Heart left ventricle (tissue), 16 donors: ENCODE measurements at places on chromosomes 3 and 15. TPM values are rescaled to one million over a fixed set of nuclear protein-coding genes. Genes with fewer than 3 reads are reported as not detected.

The CADM2 gene
- polyA plus RNA-seq = 0.19 TPM

The DHX36 gene
- polyA plus RNA-seq = 20.4 TPM

The APPL1 gene
- 13.2 TPM for polyA plus RNA-seq

The CPLX3 gene
- 0.06 TPM for polyA plus RNA-seq

The ZBED2 gene
- not detected for polyA plus RNA-seq

The SSUH2 gene
- 0.33 TPM for polyA plus RNA-seq

The GOLGA8T gene
- polyA plus RNA-seq = 0.30 TPM

DNA sequence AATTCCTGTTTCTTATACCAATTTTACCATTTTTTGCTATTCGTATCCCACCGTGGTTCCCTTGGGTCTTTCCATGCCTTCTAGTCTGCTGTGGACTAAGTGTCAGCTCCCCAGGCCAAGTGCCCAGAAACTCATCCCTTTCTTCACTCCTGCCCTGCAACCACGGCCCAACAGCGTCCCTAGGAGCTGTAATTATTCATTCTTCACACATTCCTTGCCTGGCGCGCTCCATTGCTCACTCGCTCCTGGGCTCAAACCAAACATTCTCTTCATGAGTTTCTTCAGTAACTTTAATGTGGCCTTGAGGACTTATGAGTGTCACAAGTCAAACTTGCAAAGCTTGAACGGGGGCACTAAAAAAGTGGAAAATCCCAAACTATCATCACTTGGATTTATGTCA, 15.7 kb downstream of the GABRB3 start:
- DNase-seq = no peak
- H3K27me3 ChIP-seq = peaks cover 4% of the 10 kb centered on the region
- no peaks in the 10 kb centered on the region for H3K36me3 ChIP-seq
- H3K4me3 ChIP-seq = no peak overlapping the region
- H3K4me1 ChIP-seq = no peaks in the 10 kb centered on the region
- H3K27ac ChIP-seq = no peak overlapping the region

GRCh38 chr3:117695871-117696645, 986.5 kb downstream of the TUSC7 start:
- H3K27me3 ChIP-seq = no peaks in the 10 kb centered on the region
- H3K4me1 ChIP-seq = no peaks in the 10 kb centered on the region
- H3K4me3 ChIP-seq = no peak overlapping the region

DNA sequence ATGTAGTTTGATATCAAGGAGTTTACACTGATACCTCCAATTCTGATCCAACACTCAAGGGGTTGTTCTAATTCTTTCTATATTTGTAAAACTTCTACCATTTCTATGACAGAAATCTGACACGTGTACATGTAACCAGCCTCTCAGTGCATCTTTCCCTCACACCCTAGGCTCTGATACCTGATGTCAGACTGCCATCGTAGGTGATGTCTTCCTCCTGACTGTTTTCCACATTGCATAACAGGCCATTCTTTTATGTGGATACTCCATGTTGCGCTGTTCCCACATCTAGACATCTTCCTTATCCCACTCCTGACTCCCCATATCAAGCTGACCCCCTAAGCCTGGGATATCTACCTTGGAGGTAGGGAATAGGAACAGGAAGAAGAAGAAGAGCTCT, 159.1 kb downstream of the FNDC3B start:
- H3K27ac ChIP-seq = no peak overlapping the region
- H3K36me3 ChIP-seq = no peaks in the 10 kb centered on the region
- H3K4me1 ChIP-seq = peaks cover 57% of the 10 kb centered on the region
- no peaks in the 10 kb centered on the region for H3K27me3 ChIP-seq

- no peak overlapping the region for H3K27ac ChIP-seq
- H3K27me3 ChIP-seq = no peaks in the 10 kb centered on the region
- no peaks in the 10 kb centered on the region for H3K4me1 ChIP-seq
- H3K4me3 ChIP-seq = no peak overlapping the region
Observed at GRCh38 chr15:73308305-73308704, 60.5 kb downstream of the HCN4 start.

DNA sequence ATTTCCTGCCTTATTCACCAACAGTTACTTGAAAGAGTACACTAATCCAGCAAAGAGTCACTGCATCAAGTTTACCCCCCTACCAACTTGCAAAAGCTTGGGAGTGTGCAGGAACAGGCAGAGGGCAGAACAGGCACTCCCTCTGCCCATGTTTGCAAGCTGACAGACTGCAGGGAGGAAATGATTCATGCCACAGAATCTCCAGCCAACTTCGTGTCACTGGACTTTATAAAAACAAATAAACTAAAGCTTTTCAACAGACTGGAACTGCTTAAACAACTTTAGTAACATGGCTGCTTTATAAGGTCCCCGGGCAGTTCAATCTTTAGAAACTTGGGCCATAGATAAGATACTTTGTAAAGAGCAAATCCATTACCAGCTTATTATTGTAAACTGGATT, 129.5 kb downstream of the THRB start:
- H3K27ac ChIP-seq = peak overlapping the region; percentile 46
- no peak for DNase-seq
- H3K36me3 ChIP-seq = no peaks in the 10 kb centered on the region
- peaks cover 29% of the 10 kb centered on the region for H3K4me1 ChIP-seq

DNA sequence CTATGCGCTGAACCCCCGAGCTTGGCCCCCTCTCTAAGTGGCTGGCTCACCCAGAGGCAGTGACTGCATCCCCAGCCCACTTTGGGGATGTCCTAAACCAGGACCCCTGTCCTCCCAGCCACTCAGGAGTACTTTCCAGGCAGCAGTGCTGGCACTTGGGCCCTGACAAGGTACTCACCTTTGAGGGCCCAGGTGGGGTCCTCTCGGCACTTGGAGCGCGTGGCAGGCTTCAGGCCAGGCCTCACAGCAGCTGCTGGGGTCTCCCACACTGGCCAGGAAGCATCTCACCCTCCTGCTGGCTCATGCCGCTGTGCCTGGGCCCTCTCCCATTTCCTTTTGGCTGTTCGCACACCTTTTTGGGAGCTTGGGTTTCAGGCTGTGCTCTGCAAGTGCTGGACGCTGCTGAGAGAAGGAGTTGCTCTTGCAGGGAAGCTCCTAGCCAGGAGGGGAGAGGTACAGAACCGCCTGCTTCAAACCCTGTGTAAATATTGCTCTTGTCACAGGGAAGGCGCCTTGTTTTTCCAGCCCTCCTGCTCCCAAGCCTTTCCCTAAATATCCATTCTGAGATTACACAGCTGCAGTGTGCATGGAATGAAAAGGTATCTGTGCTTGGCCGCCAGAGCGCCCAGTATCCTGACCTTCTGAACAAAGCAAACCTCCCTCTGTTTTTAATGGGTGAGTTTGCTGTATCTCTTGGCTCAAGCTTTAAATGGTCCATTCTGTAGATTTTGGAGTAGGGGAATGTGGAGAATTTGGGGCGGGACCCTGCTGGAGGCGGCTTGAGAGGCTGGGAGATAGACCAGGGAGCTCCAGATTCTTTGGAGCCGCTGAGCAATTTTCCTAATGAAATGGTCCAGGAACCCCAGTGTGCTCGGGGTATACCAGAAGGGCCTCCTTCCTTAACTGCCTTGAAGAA, 45.6 kb downstream of the DNASE1L3 start:
- H3K27ac ChIP-seq = peak overlapping the region; percentile 75
- no peaks in the 10 kb centered on the region for H3K27me3 ChIP-seq
- peaks cover 24% of the 10 kb centered on the region for H3K4me1 ChIP-seq
- H3K36me3 ChIP-seq = no peaks in the 10 kb centered on the region
- no peak for DNase-seq

GRCh38 chr3:52057812-52058495, 1.6 kb upstream of the DUSP7 start:
- no peak for DNase-seq
- H3K4me1 ChIP-seq = peaks cover 20% of the 10 kb centered on the region
- peak overlapping the region; percentile 78 for H3K4me3 ChIP-seq
- H3K27ac ChIP-seq = peak overlapping the region; percentile 88
- no peaks in the 10 kb centered on the region for H3K27me3 ChIP-seq
- no peaks in the 10 kb centered on the region for H3K36me3 ChIP-seq

DNA sequence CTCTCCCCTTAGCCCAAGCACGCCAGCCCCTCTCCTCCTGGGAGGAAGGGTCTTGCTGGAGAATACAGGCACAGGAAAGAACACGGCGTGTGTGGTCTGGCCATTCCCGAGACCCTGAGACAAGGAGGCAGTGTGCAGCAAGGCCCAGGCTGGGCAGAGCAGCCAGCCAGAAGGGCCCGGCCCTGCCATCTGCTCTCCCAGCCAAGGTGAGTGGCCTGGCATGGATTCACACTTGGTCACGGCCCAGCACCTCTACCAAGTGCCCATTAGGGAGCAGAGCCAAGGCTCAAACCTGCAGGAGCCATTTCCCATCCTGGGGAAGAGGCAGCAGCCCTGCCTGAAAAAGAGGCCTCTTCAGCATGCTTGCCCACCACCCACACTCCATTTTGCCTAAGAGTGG, 28.6 kb downstream of the MEGF11 start:
- no peaks in the 10 kb centered on the region for H3K36me3 ChIP-seq
- H3K4me3 ChIP-seq = no peak overlapping the region
- H3K4me1 ChIP-seq = no peaks in the 10 kb centered on the region
- no peaks in the 10 kb centered on the region for H3K27me3 ChIP-seq
- H3K27ac ChIP-seq = no peak overlapping the region

- no peaks in the 10 kb centered on the region for H3K4me1 ChIP-seq
- H3K4me3 ChIP-seq = no peak overlapping the region
- no peaks in the 10 kb centered on the region for H3K27me3 ChIP-seq
- H3K27ac ChIP-seq = no peak overlapping the region
- no peaks in the 10 kb centered on the region for H3K36me3 ChIP-seq
Observed at GRCh38 chr3:45746777-45747622, 49.3 kb downstream of the SLC6A20 start.

DNA sequence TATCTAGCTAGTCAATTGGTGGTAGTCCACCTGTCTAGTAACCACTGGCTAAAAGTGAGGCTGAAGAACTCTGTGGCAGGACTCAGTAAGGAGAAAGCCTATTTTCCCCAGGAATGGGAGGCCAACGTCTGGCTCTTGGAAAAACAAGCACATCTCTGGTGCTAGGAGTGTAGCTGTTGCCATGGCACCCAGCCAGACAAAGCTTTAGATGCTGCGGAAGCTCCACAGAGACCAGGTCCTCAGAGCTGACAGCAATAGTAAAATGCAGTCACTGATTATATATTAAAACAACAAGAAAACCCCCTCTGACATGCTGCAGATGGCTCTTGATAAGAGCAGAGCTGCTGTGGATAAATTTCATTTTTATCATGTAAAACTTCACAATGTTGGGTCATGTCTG, 124.9 kb upstream of the STRIT1 start:
- H3K4me3 ChIP-seq = no peak overlapping the region
- H3K27ac ChIP-seq = no peak overlapping the region
- no peaks in the 10 kb centered on the region for H3K36me3 ChIP-seq
- DNase-seq = peak; percentile 41
- H3K4me1 ChIP-seq = no peaks in the 10 kb centered on the region

DNA sequence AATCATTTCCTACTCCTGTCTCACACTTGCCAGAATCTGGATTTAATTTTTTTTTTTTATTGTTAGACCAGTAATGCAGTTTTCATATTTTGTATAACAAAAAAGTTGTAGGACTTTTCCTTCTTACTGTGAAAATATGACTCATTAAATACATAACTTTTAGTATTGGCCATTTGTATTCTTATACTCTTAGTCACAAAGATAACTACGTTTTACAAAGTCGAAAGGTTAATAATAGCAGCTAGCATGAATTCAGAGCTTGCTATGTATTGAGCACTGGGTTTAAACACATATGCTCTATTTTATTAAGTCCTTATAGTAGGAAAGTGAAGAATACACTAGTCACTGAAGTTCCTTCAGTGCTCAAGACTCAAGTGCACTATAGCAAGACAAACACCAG, 43.1 kb downstream of the LRRN1 start:
- H3K4me3 ChIP-seq = no peak overlapping the region
- H3K4me1 ChIP-seq = no peaks in the 10 kb centered on the region
- no peak overlapping the region for H3K27ac ChIP-seq
- DNase-seq = no peak
- no peaks in the 10 kb centered on the region for H3K27me3 ChIP-seq
- H3K36me3 ChIP-seq = no peaks in the 10 kb centered on the region

- DNase-seq = no peak
- peaks cover 79% of the 10 kb centered on the region for H3K36me3 ChIP-seq
- no peak overlapping the region for H3K27ac ChIP-seq
- no peaks in the 10 kb centered on the region for H3K27me3 ChIP-seq
- no peak overlapping the region for H3K4me3 ChIP-seq
Observed at GRCh38 chr3:184188080-184188479, 2.1 kb downstream of the ABCF3 start.

DNA sequence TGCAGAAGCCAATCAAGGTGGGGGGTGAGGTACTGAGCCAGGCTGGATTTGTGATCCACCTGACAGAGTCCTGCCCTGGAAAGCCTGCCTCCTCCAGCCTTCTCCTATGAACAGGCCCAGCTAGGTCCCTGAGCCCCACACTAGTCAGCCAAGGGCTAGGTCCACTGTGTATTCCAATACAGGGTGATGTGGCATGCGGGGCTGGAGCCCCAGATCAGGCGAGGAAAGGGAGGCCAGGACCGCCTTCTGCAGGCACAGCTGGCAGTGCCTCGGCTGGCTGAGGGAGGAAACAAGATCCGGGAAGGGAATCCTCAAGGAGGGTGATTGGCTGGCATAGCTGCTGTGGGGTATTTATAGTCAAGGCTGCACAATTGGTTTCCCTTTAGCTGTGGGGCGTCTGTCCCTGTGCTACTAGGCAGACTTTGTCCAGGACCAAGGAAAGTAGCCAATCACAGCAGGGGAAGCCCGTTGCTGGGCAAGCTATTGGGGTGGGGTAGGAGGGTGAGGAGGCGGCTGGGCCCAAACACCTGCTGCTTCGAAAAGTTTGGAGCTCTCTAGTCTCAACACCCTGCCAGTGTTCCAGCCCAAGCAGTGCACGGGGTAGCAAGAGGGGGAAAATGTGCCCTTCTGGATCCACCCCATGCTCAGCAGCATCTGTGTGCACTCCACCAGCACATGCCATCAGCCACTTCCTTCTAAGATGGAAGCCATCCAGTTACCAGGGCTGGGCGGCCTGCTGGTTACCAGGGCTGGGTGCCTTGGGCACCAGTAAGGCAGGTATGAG, 5.9 kb downstream of the KY start:
- peaks cover 14% of the 10 kb centered on the region for H3K4me1 ChIP-seq
- no peaks in the 10 kb centered on the region for H3K27me3 ChIP-seq
- H3K4me3 ChIP-seq = no peak overlapping the region
- peak overlapping the region; percentile 43 for H3K27ac ChIP-seq
- peak; percentile 66 for DNase-seq

DNA sequence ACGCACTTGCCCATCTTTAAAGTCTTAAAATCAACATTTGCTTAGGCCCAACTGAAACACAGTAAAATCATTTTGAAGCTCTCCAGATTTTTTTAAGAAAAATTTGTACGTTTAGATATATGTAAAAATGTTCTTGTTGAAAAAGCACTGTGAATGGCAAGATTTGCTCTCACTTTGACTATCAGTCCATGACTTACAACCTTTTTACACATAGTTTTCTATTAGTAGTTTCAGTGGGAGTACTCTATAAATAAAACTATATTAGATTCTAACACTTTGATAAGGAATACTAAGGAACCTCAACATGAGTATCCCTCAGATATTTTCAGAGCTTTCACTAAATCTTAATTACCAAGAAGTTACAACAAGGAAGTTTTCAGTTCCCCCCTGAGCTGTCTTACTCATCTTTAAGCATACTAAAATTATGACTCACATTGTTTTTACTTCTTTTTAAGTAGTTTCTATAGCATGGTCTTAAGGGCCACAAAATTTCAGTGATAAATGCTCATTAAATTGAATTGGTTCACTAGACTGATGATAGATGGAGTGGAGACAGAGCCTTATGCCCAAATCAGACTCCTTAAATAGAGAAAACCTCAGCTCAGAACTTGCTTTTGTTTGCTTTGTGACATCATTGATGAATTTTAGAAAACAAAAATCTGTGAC, 31.6 kb upstream of the RAP2B start:
- no peak overlapping the region for H3K27ac ChIP-seq
- H3K4me3 ChIP-seq = no peak overlapping the region
- DNase-seq = no peak
